ENCODE measurements at places on chromosomes 7 and 10. TPM values are rescaled to one million over a fixed set of nuclear protein-coding genes. Genes with fewer than 3 reads are reported as not detected.

CPXM2 gene
- total RNA-seq = 13.3 TPM

HMX2 gene
- total RNA-seq = 0.34 TPM

PRRT4 gene
- total RNA-seq = not detected

VWC2 gene
- total RNA-seq = under 0.01 TPM

ZNF425 gene
- 5.0 TPM for total RNA-seq

GRCh38 chr7:8149222-8149621 is 112.7 kb downstream of the ICA1 start:
- no peak for DNase-seq

GRCh38 chr10:94210440-94211168 is 152.1 kb downstream of the NOC3L start:
- no peak for DNase-seq

DNA sequence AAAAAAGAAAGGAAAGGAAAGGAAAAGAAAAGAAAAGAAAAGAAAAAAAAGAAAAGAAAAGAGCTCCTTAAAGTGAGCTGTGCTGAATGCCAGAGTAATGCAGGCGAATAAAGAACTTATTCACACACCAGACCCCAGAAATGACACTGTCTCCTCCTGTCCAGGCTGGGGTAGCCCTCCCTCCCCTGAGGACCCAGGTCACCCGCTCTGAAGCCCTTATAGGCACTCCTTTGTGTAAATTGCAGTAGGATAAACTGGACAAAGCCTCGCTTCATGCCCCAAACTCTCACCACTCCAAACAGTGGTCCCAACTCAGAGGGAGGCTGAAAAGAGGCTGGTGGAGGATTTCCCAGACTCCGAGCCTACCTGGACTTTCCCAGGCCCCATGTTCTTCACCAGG is 46.3 kb downstream of the PKD1L1 start:
- DNase-seq = no peak

- no peak for DNase-seq
These were observed 305.5 kb downstream of the ACTR3B start for GRCh38 chr7:153065051-153065450.

- DNase-seq = no peak
These were observed 14.8 kb downstream of the OGDH start for GRCh38 chr7:44621034-44621749.

DNA sequence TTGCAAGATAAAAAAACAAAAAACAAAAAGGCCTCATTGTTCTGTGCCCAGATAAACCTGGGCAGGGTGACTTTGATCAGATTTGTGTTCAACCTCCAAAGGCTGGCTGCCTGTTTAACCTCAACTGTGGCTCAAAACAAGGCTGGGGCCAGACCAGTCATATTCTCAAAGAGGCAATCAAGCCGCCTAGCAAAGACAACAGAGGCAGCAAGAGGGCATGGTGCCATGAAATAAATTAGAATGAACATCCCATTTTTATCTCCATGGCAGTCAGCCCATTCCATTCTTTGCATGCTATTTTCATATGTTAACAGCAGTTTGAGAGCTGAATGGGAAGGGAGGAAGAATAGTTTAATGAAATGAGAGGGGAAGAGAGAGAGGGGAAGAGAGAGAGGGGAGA is 1150.3 kb downstream of the TYW1 start:
- DNase-seq = no peak

GRCh38 chr10:17077346-17077781 is 52.2 kb downstream of the CUBN start:
- DNase-seq = no peak

GRCh38 chr10:15220445-15220844 is 52.0 kb upstream of the NMT2 start:
- no peak for DNase-seq

GRCh38 chr10:98031440-98031839 is 1.0 kb upstream of the CRTAC1 start:
- no peak for DNase-seq

- DNase-seq = no peak
These were observed 679 bp downstream of the ARF5 start for GRCh38 chr7:127588697-127589482.

DNA sequence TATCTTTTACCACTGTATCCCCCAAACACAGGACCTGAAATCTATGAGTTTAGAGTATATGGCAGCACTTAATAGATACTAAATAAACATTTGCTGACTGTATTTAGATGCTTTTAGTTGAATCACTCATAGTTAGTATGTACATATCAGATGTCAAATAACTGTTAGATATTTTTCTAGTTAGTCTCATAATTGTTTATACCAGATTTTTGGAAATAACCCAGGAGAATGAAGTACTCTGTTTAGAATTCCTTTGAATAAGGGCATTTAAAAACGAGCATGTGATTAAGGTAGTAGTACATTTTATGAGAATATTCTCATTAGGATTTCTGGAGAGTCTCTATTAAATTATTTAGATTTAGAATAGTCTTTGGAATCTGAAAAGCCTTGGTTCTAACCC is 22.3 kb upstream of the ZEB1 start:
- no peak for DNase-seq
